NCI-H1105 (cell line): ENCODE measurements at places on chromosomes 5 and 9.

DNA sequence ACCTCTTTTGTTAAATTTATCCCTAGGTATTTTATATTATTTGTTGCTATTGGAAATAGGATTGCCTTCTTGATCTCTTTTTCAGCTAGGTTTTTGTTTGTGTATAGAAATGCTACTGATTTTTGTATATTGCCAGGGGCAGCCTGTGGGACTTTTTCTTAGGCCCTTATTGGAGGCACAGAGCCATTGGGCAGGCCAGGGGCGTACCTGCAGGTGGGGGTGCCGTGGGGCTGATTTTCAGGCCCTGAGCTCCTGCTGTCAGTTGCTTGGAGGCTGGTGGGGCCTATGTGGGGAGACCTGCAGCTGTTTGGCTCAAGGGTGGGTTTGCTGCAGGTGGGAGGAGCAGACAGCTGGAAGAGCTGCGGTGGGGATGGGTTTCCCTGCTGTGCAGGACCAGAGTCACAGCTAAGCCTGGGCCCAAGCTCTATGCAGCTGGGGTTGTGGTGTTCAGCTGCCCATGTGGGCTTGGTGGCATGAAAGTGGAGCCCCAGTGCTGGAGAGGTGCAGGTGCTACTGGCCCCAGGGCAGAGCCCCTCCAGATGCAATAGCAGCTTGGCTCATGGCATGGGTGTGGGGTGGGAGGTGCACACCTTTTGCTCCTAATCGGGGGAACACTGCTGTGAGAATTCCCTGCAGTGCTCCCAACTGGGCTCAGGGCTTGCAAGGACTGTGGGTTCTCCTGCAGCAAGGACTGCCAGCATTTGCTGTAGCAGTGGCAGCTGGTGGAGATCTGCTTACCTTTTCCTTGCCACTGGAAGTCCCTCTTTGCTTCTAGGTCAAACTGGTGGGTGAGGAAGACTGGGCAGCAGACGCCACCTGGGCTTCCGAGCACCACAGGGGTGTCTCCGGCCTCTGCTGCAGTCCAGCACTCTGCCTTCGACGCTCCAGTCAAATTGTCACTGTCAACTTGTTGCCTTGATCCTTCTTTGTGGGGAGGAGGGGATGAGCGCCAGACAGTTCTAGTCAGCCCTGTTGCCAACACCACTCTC, 7.6 kb upstream of the CLPTM1L start:
- DNase-seq = no peak

DNA sequence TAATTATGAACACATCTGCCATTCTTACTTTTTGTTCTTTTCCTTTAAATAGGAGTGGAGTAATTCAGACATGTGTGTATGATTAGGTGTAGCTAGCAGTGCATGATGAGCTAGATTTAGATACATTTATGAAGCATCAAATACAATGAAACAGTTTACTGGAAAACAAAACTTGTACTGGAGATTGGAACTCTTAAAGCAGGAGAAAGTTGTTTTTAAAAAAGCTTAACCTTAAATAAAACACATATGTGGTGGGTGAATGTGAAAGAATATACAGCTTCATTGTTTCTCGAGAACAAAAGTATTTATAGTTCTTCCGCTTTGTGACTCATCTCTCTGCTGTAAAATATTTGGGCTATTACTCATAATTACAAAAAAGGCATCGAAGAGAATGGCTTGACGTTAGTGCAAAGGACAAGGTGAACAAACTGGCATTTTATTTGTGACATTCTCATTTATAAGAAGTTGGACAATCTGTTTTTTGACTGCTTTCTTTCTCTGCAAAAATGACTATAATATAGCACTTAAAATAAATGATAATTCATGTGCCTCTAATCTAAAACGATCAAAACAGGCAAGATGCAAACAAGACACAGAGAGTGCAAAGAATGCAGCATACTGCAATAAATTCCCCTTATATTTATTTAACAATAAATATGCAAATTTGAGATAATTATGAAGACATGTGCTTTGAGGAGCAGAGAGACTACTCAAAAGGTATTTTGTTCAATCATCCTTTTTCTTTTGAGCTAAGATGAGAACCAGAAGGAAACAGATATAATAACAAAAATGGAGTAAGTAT, 478.8 kb downstream of the CETN3 start:
- no peak for DNase-seq

DNA sequence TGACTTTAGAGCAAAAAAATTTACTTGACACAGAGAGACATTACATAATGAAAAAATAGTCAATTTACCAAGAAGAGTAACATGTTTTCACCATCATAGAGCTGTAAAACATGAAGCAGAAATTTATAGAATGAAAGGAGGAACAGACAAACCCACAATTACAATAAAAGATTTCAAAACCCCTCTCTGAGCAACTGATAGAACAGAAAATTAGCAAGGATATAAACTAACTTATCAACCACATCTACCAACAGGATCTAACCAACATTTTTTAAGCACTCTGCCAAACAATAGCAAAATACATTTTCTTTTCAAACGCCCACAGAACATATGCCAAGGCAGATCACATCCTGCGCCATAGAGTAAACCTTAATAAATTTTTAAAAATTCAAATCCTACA, 17.9 kb downstream of the SLCO4C1 start:
- DNase-seq = no peak

GRCh38 chr9:81984928-81985327, 3.6 kb upstream of the SPATA31D1 start:
- DNase-seq = no peak

GRCh38 chr5:62011089-62011664, 294.8 kb upstream of the KIF2A start:
- no peak for DNase-seq

DNA sequence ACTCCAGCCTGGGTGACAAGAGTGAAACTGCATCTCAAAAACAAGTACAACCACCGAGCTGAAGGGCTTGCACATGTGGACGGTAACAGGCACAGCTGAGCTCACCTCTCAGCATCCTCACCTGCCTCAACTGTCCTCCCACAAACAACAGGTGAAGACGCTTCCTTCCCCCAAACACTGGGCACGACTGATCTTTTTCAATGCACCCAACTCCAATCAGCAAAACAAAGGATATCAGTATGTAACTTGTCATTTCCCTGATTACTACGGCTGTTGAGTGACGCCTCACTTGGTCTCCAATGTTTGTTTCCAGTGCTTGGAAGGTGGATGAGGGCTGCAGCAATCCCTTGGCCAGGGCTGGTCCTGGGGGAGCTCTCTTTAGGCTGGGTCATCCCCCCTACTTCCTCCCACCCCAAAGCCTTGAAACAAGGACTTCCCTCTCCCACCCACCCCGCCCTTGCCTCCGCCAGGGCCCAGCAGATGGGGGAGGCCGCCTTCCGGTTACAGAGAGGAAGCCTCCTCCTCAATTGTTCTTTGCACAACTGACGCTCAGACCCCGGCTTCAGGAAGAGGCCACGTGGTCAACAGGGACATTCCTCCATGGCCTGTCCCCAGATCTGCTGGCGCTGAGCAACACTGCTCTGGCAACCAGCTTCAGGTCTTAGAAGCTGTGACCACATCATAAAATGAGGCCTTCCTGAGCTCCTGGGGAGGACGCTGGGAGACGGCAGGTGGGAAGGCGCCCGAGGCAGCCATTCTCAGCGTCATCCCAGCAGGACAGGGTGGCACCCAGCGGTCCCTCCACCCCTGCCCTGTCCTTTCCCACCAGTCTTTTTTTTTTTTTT, 5.9 kb downstream of the FAM78A start:
- DNase-seq = no peak

GRCh38 chr9:132846109-132846917, 31.8 kb downstream of the AK8 start:
- no peak for DNase-seq

DNA sequence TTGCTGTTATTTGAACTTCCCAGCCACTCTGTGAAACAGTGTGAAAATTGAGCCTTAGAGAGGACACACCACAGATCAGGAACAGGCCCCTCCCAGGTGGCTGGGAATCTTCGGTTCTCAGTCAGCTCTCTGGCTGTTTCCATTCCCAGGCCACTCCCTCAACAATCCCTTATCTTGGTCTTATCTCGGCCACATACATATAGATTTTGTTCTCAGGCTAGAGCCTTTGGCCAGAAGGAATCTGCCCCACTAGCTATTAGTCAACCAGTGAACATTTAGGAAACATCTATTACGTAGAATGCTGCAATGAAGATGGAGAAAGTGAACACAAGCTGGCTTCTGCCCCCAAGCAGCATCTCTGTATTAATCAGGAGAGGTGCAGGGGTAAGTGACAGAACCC, 21.0 kb upstream of the WWC1 start:
- DNase-seq = no peak

- DNase-seq = no peak
Measured at GRCh38 chr5:139657363-139658321, 9.5 kb downstream of the CXXC5 start.

DNA sequence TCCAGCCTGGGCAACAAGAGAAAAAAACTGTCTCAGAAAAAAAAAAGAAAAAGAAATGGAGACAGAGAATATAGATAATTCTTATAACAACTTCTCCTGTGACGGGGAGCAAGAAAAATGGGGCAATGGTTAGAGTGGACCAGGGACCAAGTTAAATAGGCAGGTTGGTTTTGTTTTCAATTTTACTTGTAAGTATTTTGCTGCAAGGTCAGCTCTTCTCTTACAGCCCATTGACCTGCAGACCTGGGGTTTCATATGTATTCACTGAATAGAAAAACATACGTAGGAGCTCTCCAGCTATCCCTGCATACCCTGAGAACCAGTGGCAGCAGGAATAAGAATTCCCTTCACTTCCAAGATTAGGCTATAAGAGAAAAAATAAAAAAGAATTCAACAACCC, 29.2 kb upstream of the IL13 start:
- DNase-seq = no peak
